ENCODE measurements at places on chromosomes 2 and 18.
A peak's percentile ranks its signal among the peaks of the same experiment; 100 is the strongest.

DNA sequence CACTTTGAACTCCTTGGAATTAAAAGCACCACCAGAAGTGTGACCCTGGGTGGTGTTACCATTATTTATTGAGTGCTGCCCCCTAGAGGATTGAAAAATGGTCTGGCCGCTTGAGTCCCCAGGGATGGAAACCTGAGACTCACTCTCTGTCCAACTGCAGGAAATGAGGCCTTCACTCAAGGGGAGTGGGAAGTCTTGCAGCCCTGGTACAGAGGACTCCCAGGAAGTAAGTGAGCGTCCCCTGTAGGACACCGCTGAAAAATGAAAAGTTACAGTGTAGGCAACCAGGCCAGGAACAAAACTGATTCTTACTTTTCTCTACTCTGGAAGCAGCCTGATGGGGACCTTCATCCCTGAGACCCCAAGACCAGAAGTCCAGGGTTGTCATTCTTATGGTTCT is 2.2 kb upstream of the NRP2 start:
- peak; percentile 60 for DNase-seq

DNA sequence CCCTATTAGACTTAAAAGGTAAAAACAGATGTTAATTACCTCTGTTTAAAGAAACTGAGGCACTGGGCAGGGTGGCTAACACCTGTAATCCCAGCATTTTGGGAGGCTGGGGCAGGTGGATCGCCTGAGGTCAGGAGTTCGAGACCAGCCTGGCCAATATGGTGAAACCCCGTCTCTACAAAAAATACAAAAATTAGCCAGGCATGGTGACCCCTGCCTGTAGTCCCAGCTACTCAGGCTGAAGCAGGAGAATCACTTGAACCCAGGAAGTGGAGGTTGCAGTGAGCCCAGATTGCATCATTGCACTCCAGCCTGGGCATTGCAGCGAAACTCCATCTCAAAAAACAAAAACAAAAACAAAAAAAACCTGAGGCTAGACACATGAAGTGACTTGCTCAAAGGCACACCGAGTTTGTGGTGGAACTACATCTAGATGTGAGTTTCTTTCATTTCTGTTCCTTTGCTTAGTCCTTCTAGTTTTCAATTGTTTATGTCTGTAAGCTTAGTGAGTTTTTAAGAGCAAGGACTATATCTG is 40.7 kb downstream of the SLC4A1AP start:
- DNase-seq = no peak

DNA sequence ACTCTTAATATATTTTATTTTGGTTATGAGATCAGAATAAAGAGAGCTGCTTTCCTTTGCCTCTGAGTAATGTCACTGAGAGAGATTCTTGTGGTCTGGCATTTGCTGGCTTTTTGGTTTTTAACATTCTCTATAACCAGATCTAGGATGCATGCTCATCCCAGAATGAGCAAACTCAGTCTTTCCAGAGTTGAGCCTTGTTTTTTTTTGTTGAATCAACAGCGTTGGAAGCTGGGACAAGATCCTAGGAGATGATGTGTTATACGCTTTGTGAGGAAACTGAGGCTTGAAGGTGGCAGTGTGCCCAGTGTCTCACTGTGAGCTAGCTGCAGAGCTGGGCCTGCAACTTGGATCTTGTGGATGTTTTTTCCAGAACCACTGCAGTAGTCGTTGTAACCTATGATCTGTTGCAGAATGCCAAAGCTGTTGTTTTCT is 19.5 kb downstream of the MYO1B start:
- DNase-seq = no peak

DNA sequence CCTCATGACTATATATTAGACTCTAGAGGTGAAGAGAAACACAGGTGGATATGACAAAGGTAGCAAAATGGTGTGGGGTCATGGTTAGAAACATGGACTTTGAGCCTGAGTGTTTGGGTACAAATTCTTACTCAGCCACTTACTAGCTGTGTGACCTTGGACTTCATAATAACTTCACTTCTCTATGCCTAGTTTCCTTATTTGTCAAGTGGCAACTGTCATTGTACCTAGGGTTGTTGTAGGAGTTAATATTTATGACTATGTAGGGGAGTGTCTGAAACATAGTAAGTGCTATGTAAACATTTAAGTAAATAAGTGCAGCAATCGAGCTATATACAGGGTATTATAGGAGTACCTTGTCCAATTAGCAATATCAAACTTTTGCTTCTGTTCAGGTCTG is 49.7 kb upstream of the RAPH1 start:
- DNase-seq = no peak

- no peak for DNase-seq
Measured at GRCh38 chr2:43455731-43456642, 139.9 kb downstream of the THADA start.

DNA sequence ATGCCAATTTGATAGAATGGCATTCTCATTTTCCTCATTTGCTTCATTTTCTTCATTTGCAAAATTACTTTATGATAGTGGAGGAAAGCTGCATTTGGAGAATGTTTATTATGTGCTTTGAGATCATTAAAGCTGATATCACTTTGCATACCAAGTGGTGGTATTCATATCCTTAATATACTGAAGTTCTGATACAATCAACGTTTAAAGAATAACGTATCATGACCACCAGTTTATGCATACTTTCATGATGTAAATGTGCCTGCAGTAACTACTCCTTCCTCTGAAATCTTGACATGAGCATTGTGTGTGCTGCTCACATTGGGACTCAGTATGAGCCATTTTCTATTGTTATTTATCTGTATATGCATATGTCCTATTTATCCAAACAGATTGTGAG is 302.1 kb downstream of the ARHGAP15 start:
- DNase-seq = no peak

DNA sequence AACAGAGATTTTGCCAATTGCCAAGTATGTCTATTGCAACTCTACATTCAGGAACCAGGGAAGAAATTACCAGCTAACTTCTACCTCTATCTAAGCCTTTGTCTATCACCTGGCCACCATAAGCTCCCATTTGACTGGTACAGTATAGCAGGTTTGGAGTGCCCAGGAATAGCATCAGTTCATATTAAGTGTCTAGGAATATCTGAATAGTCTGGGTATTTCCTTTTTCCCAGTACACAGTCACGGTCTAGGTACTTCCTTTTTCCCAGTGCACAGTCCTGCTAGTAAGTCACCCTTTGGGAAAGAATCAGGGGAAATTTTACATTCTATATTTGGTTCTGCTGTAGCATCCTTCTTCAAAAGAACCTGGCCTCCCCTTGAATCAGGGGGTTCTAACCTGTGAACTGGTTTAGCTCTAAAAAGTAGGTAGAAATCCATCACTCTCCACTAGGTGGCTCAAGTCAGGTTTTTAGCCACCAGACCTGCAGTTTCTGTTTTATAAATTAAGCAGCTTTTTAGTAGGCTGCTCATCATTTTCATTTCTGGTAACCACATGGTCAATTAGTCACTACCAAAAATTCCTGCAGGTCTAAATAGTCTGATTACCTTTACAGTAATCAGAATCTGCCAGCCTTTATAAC is 49.3 kb upstream of the DNAJC10 start:
- DNase-seq = peak; percentile 5

- DNase-seq = no peak
Measured at GRCh38 chr18:57772387-57772799, 30.7 kb downstream of the ATP8B1 start.

- DNase-seq = no peak
Measured at GRCh38 chr18:45806226-45806625, 19.2 kb upstream of the SIGLEC15 start.

- DNase-seq = no peak
Measured at GRCh38 chr2:167187978-167188967, 300.0 kb downstream of the XIRP2 start.

DNA sequence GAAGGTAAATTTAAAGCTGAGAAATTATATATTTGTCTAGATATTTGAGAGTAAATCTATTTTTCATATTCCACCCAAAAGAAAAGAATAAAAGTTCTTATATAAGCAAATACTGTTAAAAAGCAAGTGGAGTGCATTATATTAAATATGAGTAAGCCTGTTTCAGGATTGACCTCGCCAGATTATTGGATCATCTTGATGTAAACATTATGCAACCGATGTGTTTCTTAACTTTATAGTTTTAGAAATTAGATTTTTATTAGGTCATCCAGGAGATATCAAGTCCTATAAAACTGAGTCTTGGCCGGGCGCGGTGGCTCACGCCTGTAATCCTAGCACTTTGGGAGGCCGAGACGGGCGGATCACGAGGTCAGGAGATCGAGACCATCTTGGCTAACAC is 100.3 kb upstream of the MSTN start:
- no peak for DNase-seq

DNA sequence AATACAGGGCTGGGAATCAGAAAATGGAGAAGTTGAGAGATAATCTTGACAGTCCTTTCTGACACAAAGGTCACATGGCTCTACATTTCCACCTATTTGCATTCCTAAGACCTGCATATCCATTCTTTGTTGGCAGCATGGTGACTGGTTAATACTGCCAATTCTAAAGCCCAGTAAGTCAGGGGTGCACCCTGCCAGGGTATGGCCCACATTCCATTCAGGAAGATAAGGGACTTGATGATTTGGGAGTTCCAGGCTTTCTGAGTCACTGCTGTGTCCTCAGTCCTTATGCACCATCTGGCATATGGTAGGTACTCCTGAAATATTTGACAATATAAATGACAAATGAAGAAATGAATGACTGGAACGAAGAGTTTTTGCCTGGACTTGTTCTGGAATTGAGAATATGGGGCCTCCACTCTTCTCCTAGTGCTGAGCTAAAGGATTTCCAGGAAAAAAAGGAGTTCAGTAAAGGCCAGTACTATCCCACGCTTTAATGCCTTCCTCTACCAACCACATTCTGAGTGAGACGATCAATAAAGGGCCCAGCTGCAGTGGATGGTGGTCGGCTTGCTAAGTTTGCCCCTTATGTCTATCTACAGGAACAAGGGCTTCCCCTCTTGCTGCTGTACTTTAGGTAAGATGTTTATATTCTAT is 31.7 kb upstream of the EIF2AK3 start:
- no peak for DNase-seq

GRCh38 chr2:177693658-177694339 is 301.2 kb downstream of the AGPS start:
- no peak for DNase-seq

GRCh38 chr18:45962866-45963265 is 4.3 kb downstream of the EPG5 start:
- DNase-seq = no peak

GRCh38 chr18:13623348-13623747 is 103.0 kb downstream of the FAM210A start:
- no peak for DNase-seq

DNA sequence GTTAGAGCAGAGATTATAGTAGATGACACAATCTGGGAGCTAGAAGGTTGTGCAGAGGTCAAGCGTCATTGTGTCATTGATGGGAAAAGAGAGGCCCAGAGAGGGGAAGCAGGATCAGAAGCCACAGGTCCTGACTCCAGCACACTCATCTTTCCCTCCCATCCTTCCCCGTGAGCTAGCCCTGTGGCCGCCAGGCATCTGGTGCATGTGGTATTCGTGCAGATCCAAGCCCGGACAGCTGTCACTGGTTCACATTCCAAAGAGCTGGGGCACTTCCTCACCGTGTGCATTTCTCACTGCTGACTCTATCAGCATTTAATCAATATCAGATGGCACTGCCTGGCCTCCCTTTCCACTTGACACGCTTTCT is 94.1 kb upstream of the THOC1 start:
- DNase-seq = no peak

DNA sequence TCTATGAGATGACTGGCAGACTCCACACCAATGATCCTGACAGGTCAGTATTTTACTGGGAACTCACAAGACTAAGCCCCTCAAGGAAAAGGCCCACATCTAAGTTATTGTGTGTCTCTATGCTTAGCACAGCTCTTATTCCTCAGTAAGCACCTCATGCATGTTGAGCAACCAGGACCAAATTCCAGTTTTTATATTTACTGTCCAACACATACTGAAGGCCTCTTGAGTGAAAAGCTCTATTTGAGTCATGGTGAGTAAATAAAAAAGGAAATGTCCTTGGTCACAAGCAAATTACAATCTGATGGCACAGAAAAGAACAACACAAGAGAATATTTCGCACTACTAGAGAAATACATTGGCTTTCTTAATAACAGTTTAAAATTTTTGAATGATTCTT is 87.9 kb upstream of the ETAA1 start:
- no peak for DNase-seq

DNA sequence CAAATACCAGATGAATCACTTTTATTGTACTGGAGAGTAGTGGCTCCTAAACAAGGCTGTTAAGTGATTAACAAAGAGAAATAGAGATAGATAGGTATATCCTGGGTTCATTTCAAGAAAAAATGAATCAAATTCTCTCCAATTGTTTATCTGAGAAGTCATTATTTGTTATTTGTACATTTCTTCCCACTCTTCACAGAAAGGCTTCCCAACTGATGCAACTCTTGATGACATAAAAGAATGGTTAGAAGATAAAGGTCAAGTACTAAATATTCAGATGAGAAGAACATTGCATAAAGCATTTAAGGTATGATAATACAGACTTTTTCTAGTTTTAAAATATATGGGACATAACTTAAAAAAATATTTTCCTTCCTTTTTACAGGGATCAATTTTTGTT is 7.9 kb downstream of the SSB start:
- no peak for DNase-seq

DNA sequence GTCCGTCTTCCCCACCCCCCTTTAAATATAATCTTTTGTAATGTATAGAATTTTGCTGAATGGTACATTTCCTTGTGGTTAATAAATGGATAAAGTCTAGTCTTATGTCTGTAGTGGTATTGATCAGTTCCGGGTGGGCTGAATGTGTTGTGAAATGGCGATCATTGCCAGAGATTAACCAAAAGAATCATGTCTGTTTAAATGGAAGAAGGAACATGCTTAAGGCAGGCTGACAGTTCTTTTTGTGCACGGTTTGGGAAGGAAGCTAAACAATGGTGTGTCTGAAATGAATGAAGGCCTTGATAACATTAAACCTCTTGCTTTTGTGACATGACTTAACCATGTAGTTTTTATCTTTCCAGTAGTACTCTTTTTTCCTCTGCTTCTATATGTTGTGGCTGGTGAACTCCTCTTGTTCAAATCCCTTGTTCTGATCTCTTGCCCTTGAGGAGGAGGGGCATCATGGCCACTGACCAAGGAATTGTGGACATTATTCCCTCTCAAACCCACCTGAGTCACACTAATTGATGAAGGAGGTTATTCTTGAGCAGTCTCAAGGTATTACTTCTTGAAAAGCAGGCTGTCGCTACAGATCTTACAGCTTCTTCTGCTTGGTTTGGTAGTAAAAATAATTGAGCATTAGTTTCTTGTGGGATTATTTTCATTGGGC is 1.7 kb downstream of the ACVR2A start:
- DNase-seq = no peak

GRCh38 chr2:219946529-219946928 is 319.1 kb downstream of the SLC4A3 start:
- DNase-seq = no peak

GRCh38 chr2:108189316-108189715 is 50.5 kb upstream of the SULT1C3 start:
- no peak for DNase-seq

- DNase-seq = no peak
Measured at GRCh38 chr2:227479865-227480475, 8.0 kb downstream of the AGFG1 start.

DNA sequence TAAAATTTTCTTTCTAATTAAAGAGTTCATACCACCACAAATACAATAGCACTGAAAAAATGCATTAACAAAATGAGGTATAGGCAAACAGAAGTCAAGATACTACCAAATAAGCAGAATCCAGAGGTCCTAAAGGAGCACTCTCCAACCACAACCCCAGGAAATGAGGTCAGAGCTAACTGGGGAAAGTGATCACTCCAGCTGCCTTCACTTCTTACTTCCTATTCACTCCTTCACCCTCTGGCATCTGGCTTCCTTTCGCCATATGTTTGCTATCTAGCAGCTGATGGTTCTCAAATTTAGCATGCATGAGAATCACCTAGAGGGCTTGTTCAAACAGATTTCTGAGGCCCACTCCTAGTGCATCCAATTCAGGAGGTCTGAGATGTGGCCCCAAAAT is 212.6 kb upstream of the ACVR2A start:
- DNase-seq = no peak
